ENCODE measurements at places on chromosomes 4 and X.

GRCh38 chr4:3599951-3600350, 67.7 kb upstream of the LRPAP1 start:
- DNase-seq, result no peak

GRCh38 chr4:58760100-58760499, 1649.9 kb upstream of the IGFBP7 start:
- no peak for DNase-seq

GRCh38 chr4:171524903-171525302, 288.3 kb upstream of the GALNTL6 start:
- DNase-seq, result no peak

GRCh38 chrX:10666102-10666501, 45.7 kb upstream of the MID1 start:
- DNase-seq, result no peak

GRCh38 chr4:183950536-183950935, 45.4 kb downstream of the STOX2 start:
- no peak for DNase-seq

DNA sequence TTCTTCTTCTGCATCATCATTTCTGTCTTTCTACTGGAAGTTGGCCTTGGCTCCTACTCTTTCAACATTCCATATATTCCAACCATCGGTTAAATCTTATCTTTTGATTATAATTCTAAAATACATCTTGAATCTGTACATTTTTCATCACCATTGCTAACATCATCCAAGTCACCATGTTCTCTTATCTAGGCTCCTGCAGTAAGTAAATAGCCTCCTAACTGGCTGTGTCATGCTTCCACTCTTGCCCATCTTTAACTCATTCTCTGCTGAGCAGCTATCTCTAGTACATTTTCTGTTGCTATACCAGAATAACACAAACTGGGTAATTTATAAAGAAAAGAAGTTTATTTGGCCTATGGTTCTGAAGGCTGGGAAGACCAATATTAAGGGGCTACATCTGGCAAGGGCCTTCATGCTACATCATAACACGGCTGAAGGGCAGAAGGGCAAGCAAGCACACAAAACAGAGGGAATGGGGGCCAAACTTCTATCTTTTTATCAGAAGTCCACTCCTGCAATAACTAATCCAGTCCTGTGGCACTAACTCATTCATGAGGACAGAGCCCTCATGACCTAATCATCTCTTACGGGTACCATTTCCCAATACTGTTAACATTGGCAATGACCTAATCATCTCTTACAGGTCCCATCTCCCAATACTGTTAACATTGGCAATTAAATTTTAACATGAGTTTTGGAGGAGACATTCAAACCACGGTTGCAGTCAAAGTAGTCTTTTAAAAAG, 72.2 kb downstream of the ENOX2 start:
- DNase-seq, result no peak

GRCh38 chrX:151806967-151807540, 72.5 kb downstream of the CNGA2 start:
- no peak for DNase-seq

GRCh38 chrX:43702660-43703059, 46.6 kb downstream of the MAOA start:
- DNase-seq, result no peak

- no peak for DNase-seq
Observed at GRCh38 chr4:88879991-88880390, 177.0 kb downstream of the FAM13A start.
